ENCODE measurements at places on chromosomes 16 and 17.
A peak's percentile ranks its signal among the peaks of the same experiment; 100 is the strongest.

DNA sequence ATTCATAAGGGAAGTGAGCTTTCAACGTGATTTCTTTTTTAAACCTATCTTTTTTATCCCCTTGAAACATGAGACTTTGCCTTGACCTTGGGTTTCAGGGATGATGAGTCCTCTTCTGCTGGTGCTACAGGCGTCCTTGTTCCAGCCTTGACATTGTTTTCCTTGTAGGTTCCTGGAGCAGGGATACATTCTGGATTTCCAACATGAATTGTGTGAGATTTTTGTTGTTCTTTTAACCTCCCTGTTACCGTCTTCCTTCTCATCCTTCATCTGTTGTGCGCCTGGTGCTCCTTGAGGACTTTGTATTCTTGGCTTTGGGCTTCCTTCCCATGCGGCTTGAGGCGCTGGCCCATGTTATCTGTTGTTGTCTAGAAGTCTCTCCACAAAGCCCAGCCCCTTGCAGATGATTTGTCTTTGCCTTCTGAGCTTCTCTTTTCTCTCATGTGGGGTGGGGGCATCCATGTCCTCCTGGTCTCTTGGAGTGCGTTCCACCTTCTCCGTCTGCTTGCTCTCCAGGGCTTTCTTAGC, 283.6 kb downstream of the SNX29 start:
- DNase-seq = no peak

GRCh38 chr17:7280519-7281073, 922 bp upstream of the SLC2A4 start:
- peak; percentile 78 for DNase-seq

DNA sequence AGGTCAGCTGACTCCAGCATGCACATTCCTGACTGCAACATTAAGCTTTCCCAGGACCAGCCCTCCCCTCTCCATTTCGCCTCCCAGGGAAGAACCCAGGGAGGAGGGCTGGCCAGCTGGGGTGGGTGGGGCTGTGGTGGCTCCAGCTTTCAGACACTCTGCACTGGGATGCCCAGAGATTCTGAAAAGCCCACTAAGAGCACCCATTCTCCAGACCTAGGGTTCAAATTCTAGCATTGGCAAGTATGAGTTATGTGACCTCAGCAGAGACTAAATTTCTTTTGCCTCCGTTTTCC, 7.8 kb downstream of the DLX3 start:
- DNase-seq = no peak

GRCh38 chr16:60914334-60914733, 1121.9 kb downstream of the CDH8 start:
- DNase-seq = no peak

DNA sequence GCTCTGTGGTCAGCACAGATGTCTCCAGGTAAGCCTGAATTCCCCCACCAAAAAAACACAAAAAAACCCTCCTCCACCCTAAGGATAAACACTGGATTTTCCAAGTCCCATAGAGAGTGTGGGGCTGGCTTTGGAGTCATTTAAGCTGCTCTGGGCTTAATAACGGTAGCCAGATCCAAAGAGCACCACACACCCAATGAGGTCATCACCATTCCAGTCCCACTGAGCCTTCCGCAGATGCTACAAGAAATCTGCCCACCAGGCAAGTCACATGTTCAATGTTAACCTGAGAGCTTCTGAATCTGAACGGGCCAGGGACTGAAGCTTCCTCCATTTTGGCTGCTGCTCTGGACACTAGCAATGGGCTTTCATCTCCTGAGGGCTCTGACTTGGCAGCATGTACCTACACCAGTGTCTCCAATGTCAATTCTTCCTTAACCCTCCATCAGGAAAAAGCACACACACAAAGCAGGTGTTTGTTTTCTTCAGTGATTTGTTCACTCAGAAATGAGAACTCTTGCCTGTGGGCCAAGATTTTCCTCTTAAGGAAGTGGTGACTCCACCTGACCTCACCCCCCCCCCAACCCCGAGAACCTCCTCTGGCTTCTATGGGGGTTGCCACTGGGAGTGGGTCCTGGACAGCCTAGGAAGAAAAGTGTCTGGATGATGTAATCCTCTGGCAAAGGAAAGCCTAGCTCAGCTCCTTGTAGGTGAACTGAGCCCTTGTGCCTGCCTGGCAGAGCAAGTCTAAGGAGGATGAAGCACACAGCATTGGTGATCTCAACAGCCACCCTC, 220.1 kb downstream of the FOXL1 start:
- DNase-seq = no peak

DNA sequence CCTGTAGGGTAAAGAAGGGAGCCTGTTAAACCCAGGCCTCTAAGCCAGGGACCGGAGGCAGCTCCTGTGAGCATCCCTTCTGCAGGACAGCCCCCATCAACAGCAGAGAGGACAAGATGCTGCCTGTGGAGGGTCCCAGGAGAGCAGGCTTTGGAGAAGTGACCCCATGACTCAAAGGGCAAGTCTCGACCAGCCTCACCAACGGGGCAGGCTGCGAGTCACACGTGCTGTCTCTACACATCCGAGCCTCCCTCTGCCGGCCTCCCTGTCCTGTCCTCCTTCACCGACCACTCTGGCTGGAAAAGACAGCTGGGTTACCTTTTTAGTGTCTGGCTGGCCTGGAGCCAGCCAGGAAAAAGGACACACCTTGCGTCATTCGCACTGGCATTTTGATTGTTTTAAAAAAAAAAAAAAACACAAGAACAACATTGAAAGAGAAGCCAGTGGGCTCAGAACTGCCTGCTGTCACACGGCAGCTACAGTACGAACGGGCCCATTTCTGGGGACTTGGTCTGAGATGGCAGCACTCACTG, 74.5 kb upstream of the RCVRN start:
- no peak for DNase-seq

DNA sequence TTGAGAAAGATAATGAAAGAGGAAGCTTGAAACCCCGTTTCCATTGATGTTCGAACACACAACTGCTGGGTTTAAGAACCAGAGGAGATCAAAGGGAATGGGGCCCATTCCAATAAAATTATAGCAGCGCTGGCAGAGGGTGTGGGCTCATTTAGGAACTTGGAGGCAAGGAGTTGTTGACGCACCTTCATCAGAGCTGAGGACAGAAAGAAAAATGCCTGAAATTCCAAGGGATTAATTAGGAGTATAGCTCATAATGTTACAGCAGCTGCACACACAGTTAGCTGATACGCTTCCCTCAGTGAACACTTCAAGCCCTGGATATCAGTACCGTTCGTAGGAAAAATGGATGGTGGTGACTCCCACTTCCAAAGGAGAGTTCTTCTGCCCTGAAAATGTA, 127.2 kb downstream of the AXIN2 start:
- DNase-seq = peak; percentile 37

GRCh38 chr16:1290063-1290501, 19.4 kb upstream of the UBE2I start:
- peak; percentile 16 for DNase-seq

DNA sequence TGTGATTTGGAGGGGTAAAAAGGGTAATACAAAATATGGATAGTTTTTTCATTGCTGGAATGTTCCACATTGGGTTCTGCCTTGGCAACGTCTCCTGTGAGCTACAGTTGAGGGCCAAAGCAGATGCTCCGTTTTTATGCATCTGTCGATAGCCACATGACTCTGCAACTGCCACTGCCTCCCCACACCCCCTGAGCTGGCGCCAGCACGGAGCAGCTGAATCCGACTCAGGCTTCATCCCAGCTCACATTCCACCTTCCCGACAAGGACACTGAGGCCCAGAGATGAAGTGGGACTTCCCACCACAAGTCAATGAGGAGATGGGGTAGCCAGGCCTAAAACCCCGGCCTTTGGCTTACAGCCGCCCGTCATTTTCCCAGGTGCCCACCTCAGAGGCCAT, 334.1 kb downstream of the CDH13 start:
- no peak for DNase-seq

- DNase-seq = no peak
Measured at GRCh38 chr17:36540696-36541095, 4.0 kb upstream of the GGNBP2 start.

Data from fibroblast of villous mesenchyme (primary cell).